ENCODE measurements at places on chromosomes 12 and 14. TPM values are rescaled to one million over a fixed set of nuclear protein-coding genes. Genes with fewer than 3 reads are reported as not detected.

Gene TAOK3
- 22.2 TPM for total RNA-seq

Gene OLR1
- total RNA-seq: 0.89 TPM

Gene CERS5
- 8.4 TPM for total RNA-seq

- no peak for DNase-seq
- no peaks in the 10 kb centered on the region for H3K27me3 ChIP-seq
- H3K27ac ChIP-seq: no peak overlapping the region
- H3K4me3 ChIP-seq: no peak overlapping the region
These were observed 37.6 kb upstream of the CCDC63 start for GRCh38 chr12:110809149-110809548.

Gene PROX2
- not detected for total RNA-seq

- H3K4me3 ChIP-seq: no peak overlapping the region
- H3K4me1 ChIP-seq: no peaks in the 10 kb centered on the region
- no peak overlapping the region for H3K27ac ChIP-seq
These were observed 41.9 kb downstream of the MMAB start for GRCh38 chr12:109531411-109531810.

- H3K27me3 ChIP-seq: no peaks in the 10 kb centered on the region
- H3K4me1 ChIP-seq: no peaks in the 10 kb centered on the region
- no peak overlapping the region for H3K27ac ChIP-seq
- no peak for DNase-seq
- no peaks in the 10 kb centered on the region for H3K36me3 ChIP-seq
These were observed 508.5 kb downstream of the FOXG1 start for GRCh38 chr14:29274890-29275596.

Data from heart left ventricle (tissue), 16 donors.